ENCODE measurements at places on chromosomes 12 and 14. TPM values are rescaled to one million over a fixed set of nuclear protein-coding genes. Genes with fewer than 3 reads are reported as not detected.

GRCh38 chr12:104064842-104065427 lies 604 bp downstream of the HCFC2 start:
- DNase-seq = no peak

GRCh38 chr12:113512568-113512967 lies 40.9 kb upstream of the LHX5 start:
- no peak for DNase-seq

DNA sequence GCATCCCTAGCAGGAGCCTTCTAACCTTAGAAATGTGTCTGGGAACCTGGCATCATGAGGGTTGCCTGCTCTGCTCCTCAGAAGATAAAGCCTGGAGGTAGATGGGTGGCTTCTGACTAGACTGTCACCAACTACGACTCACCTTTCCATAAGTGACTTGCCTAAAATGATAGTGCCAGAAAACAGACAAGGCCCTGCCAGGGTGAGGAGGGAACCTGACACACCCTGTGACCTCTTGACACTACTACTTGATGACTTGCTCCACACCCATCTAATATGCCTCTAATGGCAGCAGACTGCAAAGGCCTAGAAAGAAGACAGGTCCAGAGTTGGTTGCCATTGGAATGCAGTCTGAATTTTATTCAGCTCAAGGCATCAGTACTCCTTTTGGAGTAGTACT lies 9.4 kb downstream of the RNF41 start:
- DNase-seq = no peak

Gene BCL2L14
- not detected for total RNA-seq

GRCh38 chr14:24085215-24085614 lies 8.9 kb upstream of the PCK2 start:
- no peak for DNase-seq

Gene YEATS4
- total RNA-seq = 7.7 TPM

DNA sequence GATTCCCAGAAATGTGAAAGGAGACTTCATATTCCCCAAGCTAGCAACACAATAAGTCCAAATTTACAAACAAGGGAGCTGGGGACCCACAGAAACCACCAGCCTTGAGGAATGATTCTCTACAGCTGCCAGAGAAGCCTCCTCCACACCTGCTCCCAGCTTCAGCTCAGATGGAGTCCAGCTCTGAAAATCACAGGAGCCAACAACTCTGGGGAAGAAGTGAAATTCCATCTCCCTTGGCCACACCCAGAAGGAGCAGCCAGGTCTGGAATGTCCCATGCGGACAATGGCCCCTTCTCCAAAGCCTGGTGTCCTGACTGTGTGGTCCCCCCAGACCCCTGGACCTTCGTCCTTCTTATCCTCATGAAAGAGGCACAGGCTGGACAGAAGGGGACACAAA lies 45.4 kb downstream of the SYNE3 start:
- DNase-seq = peak; percentile 72

DNA sequence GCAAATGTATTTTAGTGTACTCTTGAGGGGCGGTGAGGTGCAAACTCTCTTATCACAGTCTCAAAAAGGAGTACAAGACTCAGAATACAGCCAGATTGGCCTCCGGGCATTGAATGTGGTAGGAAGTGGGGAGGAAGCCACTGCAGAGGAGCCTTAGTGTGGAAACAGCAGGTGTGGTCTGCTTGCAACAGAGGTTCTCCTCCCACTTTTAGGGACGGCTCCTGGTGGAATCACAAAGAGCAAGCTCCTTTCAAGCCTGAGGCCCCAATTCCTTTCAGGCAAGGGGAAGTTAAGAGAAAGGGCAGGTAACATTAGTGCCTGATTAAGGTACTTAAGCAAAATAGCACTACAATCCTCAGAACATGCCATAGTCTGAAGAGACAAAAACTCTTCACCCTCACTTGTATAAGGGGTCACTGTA lies 23.7 kb upstream of the SLC2A3 start:
- DNase-seq = no peak

Gene SIX4
- 1.3 TPM for total RNA-seq

Measured in posterior vena cava (tissue), 2 donors.